Smooth muscle cell of the pulmonary artery (primary cell): ENCODE measurements at places on chromosomes 5 and 9. TPM values are rescaled to one million over a fixed set of nuclear protein-coding genes. Genes with fewer than 3 reads are reported as not detected.

Gene TMED9
- total RNA-seq: 253 and 380 TPM in 2 replicates

Gene LCN9
- not detected in 2 replicates for total RNA-seq

Gene NR4A3
- total RNA-seq: 2.2 and 8.9 TPM in 2 replicates

Gene ZFP37
- 2.3 and 3.0 TPM in 2 replicates for total RNA-seq

Gene PDE6A
- not detected in 2 replicates for total RNA-seq

Gene CCDC171
- 2.2 and 2.4 TPM in 2 replicates for total RNA-seq

Gene CDKN2A
- 6.6 and 19.3 TPM in 2 replicates for total RNA-seq

Gene SLC36A3
- total RNA-seq: not detected in 2 replicates
